ENCODE measurements at places on chromosomes 3 and 15. TPM values are rescaled to one million over a fixed set of nuclear protein-coding genes. Genes with fewer than 3 reads are reported as not detected.

The BHLHE40 gene
- total RNA-seq: 12.9 TPM

DNA sequence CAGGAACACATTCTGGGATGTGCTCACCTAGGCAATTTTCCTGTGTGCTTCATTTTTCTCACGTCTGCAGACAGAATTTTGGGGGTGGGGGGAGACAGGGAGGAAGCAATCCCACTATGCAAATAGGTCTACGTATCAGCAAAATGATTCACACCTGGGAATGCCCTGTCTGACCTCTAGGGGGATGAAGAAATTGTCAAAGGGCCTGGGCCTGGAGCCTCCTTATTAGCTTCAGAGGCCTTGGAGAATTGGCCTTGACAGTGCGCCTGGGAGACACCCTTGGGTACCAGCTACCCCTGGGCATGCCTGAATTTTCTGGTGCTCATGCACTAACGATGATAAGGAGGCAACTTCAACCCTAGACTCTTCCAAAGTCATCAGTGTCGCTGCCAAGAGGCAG lies 207.5 kb downstream of the CADPS start:
- DNase-seq: no peak
- no peak overlapping the region for H3K27ac ChIP-seq
- H3K4me1 ChIP-seq: no peaks in the 10 kb centered on the region
- no peaks in the 10 kb centered on the region for H3K36me3 ChIP-seq
- no peaks in the 10 kb centered on the region for H3K27me3 ChIP-seq

The MUSTN1 gene
- 8.7 TPM for total RNA-seq

The MYO5C gene
- total RNA-seq: 36.9 TPM

The NANOGP8 gene
- 2.8 TPM for total RNA-seq

Data from uterus (tissue), 4 donors.